ENCODE measurements at places on chromosomes 1 and 21.
A peak's percentile ranks its signal among the peaks of the same experiment; 100 is the strongest.

- DNase-seq: no peak
Measured at GRCh38 chr1:70319750-70320149, 34.8 kb downstream of the ANKRD13C start.

DNA sequence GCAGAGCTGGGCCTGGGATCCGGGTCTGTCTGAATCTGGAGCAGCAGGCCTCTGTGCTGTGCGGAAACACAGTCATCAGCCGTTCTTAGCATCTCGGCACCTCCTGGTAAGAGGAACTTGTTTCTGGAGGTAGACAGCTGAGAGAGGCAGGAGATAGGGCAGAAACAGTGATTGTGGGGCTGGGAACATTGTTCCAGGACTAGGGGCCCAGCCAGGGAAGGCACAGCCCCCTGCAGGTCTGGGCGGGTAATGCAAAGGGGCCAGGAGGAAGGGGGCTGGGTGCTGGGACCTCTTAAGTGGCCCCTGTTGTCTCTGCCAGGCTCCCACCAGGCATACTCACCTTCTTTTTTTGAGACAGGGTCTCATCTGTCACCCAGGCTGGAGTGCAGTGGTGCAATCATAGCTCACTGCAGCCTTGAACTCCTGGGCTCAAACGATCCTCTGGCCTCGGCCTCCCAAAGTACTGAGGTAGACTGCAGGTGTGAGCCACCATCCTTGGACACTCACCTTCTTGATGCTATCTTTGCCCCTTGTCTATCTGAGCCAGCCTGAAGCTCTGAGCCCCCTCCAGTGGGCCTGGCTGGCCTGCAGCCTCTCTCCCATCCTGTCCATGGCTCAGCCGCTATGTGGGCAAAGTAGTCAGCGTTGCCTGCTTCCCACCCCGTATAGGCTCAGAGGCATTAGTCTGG is 134.3 kb upstream of the ZBTB40 start:
- peak; percentile 8 for DNase-seq

DNA sequence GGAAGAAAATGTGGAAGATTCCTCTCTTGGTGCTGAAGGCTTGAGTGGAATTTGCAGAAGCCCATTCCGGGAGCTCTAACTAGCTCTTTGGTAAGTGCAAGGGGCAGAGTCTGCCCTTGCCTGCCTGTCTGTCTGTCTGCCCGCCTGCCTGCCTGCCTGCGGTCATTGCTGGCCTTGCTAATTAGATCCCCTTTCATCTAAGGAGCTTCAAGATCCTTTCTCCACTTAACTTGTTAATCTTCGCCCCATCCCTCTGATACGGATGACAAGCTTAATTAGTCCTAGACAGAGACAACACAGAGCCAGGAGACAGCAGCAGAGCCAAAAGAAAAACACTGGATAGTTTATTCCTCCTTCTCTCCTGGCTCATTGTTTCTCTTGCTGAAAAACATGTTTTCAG is 80.2 kb upstream of the GADD45A start:
- no peak for DNase-seq

DNA sequence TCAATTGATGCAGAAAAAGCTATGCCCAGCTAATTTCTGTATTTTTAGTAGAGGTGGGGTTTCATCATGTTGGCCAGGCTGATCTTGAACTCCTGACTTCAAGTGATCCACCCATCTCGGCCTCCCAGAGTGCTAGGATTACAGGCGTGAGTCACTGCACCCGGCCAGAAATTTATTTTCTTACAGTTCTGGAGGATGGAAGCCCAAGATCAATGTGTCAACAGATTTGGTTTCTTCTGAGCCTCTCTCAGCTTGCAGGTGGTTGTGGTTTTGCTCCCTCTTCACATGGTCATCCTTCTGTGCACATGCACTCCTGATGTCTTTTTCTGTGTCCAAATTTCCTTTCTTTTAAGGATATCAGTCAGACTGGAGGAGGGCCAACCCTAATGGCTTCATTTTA is 35.6 kb downstream of the SHCBP1L start:
- DNase-seq: no peak

GRCh38 chr1:227786673-227787512 is 28.6 kb upstream of the PRSS38 start:
- no peak for DNase-seq

- no peak for DNase-seq
Measured at GRCh38 chr1:84298684-84299535, 2.6 kb upstream of the SAMD13 start.
